Right hindlimb (tissue), 1 donor: ENCODE measurements at places on chromosomes 5 and 9.
A peak's percentile ranks its signal among the peaks of the same experiment; 100 is the strongest.

DNA sequence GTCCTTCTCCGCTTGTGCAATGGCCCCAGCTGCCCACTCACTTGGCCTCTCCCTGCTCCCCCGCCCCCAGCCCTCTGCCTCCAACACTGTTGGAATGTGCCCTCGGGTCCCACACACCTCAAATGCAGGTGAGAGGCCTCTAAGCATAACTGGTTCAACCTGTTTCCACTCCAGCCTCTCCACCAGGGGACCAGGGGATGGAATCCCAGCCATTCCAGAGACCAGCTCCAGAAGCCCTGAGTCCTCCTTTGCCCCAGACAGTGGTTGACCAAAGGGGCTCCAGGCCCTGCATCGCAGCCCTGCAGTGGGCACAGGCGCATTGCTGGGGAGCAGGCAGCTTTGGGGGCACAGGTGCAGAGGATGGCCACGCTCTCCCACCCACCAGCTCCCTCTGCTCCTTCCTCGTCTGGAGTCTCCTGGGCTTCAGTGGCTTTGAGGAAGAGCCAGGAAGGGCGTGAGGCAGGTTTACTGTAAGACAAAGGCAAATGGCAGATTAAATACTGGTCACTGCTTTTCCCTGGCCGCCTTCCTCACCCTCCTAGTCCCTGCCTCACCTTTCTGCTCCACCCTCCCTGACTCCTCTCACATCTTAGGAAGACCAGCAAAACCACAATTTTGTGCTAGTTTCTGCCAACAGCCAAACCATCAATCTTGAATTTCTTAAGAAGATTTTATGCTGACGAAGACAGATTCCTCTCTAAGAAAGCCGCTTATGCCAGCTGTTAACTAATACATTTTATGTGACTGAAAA is 29.1 kb upstream of the IRX2 start:
- DNase-seq, result no peak

- no peak for DNase-seq
Observed at GRCh38 chr9:38015906-38016305, 53.1 kb downstream of the SHB start.

GRCh38 chr5:38737976-38738375 is 107.8 kb upstream of the OSMR start:
- DNase-seq, result no peak

- DNase-seq, result no peak
Observed at GRCh38 chr5:167643631-167644280, 647.7 kb upstream of the WWC1 start.

- no peak for DNase-seq
Observed at GRCh38 chr9:98049288-98050072, 7.1 kb upstream of the NANS start.

GRCh38 chr5:141475625-141476131 is at the start of gene PCDHGC3:
Gene PCDHGC3 (plus strand): TSS chr5:141475966. CDS start chr5:141476117, 151 bp downstream.
- DNase-seq, result peak; percentile 97

GRCh38 chr5:16179936-16180788 is 571 bp upstream of the MARCHF11 start:
- no peak for DNase-seq

- peak; percentile 79 for DNase-seq
Observed at GRCh38 chr5:54637654-54638053, 120.1 kb downstream of the SNX18 start.

GRCh38 chr9:14095277-14095676 is 218.7 kb downstream of the NFIB start:
- DNase-seq, result no peak

DNA sequence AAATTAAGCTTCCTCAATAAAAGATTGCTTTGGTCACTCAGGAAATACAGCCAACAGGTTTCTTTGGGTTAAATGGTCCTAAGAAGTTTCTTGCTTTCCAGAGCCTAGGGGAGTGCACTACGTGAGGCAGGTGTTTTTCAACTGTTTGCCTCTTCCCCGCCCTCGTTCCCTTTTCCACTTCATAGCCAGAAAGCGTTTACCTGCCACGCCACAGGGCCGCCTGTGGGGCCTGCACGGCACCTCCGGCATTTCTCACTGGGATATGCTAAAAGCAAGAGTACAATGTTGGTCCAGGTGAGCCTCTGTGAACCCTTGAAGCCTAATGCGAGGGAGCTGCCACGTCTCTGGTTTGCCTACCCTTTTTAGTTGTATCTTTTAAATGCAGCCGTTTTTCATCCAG is 167.6 kb upstream of the OTULINL start:
- no peak for DNase-seq

GRCh38 chr5:114148253-114148652 is 213.6 kb upstream of the KCNN2 start:
- DNase-seq, result no peak

- peak; percentile 64 for DNase-seq
Observed at GRCh38 chr9:92763721-92764380, 782 bp downstream of the BICD2 start.

- DNase-seq, result no peak
Observed at GRCh38 chr5:67033880-67034651, 162.5 kb downstream of the CD180 start.

DNA sequence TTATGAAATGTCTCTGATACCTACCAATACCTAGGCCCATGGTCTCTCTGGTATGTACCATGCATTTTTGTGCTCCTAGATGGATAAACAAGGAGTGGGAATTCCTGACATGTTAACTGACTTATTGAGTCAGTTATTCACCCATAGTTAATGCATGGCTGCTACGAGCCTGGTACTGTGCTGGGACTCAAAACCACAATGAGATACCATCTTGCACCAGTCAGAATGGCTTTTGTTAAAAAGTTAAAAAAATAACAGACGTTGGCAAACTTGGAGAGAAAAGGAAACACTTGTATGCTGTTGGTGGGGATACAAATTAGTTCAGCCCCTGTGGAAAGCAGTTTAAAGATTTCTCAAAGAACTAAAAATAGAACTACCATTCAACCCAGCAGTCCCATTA is 293.8 kb downstream of the OSTF1 start:
- no peak for DNase-seq

DNA sequence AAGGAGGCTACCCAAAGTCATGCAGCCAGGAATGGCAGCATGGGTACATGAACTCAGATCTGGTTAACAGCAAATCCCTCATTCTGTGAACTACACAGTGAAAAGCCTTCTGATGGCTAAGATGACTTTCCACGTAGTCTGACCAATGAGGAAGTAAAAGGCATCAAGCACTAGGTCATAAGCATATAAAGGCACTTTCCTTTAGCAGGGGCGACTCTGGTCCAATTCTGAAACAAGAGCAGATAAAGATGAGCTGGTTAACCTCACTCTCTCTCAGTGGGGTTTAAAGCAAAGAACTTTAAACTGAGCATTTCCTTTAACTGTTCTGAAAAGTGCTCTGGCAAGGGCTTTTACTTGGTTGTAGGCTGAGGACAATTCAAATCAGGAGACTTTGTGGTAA is 21.1 kb downstream of the PSMB7 start:
- no peak for DNase-seq

- DNase-seq, result peak; percentile 62
Observed at GRCh38 chr5:82422751-82423181, 144.6 kb upstream of the RPS23 start.

DNA sequence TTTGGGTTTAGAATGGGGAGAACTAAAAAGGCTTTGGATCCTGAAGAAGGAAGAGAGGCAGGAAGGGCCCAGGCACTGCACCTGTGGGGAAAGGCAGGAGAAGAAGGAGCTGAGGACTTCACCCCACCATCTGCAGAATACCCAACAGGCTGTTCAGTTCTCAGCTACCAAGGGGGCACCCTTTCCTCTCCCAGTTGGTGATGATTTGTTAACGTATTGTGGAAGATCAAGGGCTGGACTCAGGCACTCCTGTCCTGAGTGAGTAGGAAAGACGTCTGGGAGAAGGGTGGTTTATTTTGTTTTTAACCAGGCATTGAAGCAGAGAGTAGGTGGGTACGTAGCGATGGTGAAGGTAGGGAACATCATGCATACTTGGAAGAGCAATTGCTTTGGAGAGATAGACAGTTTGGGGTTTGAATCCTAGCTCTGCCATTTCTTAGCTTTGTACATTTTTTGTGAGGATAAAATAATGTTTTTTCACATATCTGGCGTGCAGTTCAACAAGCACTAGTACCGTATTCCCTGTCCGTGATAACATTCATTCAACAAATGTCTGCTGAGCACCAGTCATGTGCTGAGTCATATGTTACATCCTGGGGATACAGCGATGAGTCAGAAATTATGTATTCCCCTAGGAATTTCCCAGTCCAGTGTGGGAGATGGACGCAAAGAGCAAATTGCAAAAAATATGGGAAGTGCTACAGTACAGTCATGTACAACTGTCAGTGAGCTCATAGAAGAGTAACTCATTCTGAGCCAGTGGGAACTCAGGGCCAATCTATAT is 2.1 kb downstream of the MSANTD3 start:
- DNase-seq, result no peak

- no peak for DNase-seq
Observed at GRCh38 chr9:21311889-21312288, 6.8 kb upstream of the IFNA5 start.

DNA sequence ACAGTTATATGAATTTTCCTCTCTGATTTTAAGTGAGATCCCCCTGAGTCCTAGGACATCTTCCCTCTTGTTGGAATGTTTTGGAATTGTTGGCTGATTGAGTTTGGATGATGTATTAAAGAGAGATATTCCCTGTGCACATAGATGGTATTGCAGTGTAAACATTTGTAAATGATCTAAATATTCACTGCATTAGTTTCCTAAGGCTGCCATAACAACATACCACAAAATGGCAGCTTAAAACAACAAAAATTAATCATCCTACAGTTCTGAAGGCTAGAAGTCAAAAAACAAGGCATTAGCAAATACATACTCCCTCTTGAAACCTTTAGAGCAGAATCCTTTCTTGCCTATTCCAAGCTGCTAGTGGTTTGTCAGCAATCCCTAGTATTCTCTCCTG is 38.0 kb upstream of the MROH2B start:
- no peak for DNase-seq

GRCh38 chr9:93575796-93576257 is 557 bp upstream of the PHF2 start:
- peak; percentile 65 for DNase-seq

DNA sequence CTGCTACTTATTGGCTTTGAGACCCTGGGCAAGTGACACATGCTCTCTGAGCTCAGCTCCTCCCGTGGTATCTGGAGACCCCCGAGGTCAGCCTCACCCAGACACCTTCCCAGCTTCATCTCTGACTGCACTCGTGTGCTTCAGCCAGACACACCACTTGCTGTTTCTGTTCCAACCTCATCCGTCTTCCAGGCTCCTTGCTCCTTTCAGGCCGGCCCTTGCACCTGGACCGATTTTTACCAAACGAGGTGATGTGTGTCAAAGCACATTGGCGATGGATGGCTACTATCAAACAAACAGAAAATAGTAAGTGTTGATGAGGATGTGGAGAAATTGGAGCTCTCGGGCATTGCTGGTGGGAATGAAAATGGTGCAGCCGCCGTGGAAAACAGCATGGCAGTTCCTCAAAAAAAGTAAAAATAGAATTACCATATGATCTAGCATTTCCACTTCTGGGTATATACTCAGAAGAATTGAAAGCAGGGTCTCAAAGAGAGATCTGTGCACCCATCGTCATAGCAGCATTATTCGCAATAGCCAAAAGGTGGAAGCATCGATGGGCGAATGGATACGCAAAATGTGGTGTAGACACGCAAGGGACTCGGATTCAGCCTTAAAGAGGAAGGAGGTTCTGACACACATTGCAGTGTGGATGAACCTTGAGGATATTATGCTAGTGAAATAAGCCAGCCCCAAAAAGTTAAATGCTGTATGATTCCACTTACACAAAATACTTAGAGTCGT is 96.1 kb upstream of the IER5L start:
- no peak for DNase-seq

DNA sequence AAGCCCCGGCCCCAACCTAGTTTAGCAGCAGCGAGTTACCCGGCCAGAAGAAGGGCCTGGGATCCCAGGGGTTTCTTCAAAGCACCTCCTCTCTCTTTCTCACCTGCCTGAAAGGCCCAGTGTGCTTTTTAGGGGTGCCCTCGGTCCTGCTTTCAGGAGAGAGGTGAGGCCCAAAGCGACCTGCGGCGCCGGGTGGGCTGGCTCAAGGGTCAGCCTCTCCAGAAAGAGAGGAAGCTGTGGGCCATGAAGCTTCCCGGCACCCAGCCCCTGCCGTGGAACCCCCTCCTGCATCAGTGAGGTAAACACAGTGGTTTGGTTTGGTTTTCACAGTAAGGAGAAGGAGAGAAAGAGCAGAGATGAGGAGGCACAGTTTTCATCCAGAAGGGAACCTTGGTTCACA is 4.3 kb downstream of the FOXB2 start:
- DNase-seq, result no peak

- DNase-seq, result no peak
Observed at GRCh38 chr9:89277454-89277853, 33.5 kb upstream of the CKS2 start.

DNA sequence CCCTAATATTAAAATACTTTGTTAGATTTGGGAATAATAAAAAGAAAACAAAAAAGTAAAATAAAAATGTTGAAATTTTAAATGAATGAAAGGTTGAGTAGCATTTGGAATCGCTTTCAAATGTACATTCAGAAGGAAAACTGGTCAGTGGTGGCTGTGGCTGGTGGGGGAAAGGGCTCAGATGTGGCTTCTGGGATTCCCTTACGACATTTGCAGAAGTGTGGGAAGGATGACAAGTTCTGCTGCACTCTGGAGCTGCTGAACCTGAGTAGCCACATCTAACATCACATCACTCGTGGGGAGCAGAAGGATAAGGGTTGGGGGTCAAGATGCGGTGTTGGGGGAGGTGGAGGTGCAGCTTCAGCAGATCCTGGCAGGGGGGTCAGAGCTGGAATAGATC is 25.6 kb upstream of the CAST start:
- DNase-seq, result no peak

DNA sequence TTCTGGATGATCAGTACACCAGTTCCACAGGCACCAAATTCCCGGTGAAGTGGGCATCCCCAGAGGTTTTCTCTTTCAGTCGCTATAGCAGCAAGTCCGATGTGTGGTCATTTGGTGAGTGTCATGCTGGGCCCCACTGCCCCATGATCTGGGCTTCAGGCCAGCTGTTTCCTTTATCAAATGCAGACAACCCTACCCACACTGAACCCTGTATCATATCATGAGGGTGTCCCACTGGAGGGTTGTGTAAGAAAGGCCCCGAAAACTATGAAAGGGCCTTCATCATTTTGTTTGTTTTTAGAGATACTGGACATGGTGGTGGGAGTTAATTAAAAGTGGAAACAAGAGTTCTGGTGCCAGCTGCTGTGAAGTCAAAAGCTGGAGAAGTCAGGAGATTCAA is 20.0 kb upstream of the CYFIP2 start:
- no peak for DNase-seq

GRCh38 chr5:142286111-142286510 is 38.7 kb downstream of the SPRY4 start:
- no peak for DNase-seq
